ENCODE measurements at places on chromosomes 5 and 9.

DNA sequence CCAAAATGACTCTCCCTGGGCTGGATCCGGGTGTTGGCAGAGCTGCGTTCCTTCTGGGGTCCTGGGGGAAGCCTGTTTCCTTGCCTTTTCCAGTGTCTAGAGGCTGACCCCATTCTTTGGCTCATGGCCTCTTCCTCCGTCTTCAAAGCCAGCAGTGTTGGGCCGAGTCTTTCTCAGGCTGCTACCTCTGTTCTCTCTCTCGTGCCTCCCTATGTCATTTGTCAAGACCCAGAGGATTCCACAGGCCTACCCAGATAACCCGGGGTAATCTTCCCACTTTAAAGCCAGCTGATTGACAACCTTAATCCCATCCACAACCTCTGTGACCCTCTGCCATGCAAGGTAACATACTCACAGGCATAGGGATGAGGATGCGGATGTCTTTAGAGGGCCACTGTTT, 55.0 kb upstream of the KCNMB1 start:
- H3K4me1 ChIP-seq: no peaks in the 10 kb centered on the region
- no peak overlapping the region for H3K27ac ChIP-seq
- H3K27me3 ChIP-seq: no peaks in the 10 kb centered on the region
- DNase-seq: no peak
- H3K36me3 ChIP-seq: no peaks in the 10 kb centered on the region
- no peak overlapping the region for H3K4me3 ChIP-seq

DNA sequence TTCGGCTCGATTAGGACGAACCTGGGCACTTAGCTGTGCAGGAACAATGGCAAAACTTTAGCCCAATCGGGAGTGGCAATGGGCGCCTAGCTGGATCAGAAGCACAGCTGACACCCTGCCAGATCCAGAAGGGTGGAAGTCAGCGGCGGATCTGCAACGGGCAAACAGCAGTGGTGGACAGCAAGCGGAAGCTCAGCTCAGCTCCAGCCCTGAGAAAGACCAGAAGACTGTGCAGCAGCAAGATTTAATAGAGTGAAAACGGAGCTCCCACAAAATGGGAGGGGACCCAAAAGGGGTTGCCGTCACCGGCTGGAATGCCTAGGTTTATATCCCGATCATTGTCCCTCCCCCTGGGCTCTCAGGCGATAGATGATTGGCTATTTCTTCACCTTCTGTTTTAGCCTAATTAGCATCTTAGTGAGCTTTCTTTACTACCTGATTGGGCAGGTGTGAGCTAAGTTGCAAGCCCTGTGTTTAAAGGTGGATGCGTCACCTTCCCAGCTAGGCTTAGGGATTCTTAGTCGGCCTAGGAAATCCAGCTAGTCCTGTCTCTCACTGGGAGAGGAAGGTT, 1237.9 kb downstream of the CDH12 start:
- no peaks in the 10 kb centered on the region for H3K36me3 ChIP-seq
- H3K4me1 ChIP-seq: no peaks in the 10 kb centered on the region
- H3K4me3 ChIP-seq: no peak overlapping the region

DNA sequence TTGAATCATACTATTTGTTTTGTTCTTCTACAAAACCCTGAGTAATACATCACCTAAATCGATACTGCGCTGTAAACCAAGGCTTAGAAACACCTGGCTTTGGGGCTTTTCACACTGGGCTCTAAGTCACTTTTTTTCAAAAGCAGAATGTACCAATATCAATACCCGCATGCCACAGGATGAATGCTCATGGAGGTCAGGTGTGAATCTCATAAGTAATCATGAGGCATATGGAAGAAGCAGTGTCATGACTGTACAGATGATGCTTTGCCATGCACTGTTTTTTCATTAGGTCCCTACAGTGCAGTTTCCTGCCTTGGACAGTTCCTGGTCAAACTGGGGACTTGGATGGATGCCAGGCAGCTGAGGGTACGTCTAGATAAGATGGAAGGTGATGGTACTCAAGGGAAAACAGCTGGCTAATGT, 49.0 kb upstream of the ATG10 start:
- DNase-seq: no peak
- H3K27me3 ChIP-seq: no peaks in the 10 kb centered on the region
- H3K36me3 ChIP-seq: no peaks in the 10 kb centered on the region

DNA sequence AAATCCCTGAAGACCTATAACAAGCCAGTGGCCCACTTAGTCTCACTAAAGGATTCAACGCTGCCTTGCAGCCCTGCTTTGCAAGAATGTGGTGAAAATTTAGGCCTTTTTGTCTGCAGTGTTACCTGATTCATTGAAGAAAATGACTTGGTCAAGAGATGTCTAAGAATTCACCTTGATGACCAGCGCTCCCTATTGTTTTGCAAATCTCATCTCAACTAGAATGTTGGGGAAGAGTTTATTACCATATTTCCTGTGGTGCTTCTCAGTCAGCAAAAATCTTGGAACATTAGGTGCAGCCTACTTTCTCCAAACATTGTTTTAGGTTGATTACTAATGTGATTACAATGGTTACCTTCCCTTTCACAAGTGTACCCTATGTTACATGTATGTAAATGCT, 53.5 kb downstream of the PLK2 start:
- peak overlapping the region; percentile 87 for H3K27ac ChIP-seq
- H3K36me3 ChIP-seq: no peaks in the 10 kb centered on the region
- peaks cover 51% of the 10 kb centered on the region for H3K4me1 ChIP-seq
- H3K4me3 ChIP-seq: no peak overlapping the region
- H3K27me3 ChIP-seq: no peaks in the 10 kb centered on the region
- DNase-seq: no peak

DNA sequence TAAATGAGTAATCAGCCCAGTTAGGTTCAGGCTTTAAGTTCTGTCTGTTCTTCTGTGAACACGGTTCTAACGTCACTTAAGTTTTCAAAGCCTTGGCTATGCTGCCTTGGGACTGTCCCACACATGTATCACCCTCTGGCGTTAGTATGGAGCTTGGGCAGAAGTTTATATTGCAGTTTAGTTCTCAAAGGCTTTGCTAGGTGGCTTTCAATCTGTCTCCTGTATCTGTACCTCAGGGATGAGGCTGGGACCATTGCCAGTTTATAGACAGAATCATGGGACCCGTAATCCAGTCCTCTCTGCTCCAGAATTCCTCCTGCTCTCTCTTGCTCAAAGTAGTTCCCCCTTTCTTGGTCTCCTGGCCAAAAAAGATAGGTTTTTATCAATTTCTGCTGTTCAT, 12.1 kb downstream of the C9orf40 start:
- DNase-seq: no peak
- H3K27ac ChIP-seq: no peak overlapping the region
- H3K36me3 ChIP-seq: no peaks in the 10 kb centered on the region
- no peaks in the 10 kb centered on the region for H3K4me1 ChIP-seq
- H3K4me3 ChIP-seq: no peak overlapping the region

- peaks cover 13% of the 10 kb centered on the region for H3K36me3 ChIP-seq
- peaks cover 25% of the 10 kb centered on the region for H3K4me1 ChIP-seq
- H3K4me3 ChIP-seq: no peak overlapping the region
- no peaks in the 10 kb centered on the region for H3K27me3 ChIP-seq
Measured at GRCh38 chr5:151052836-151053235, 28.0 kb downstream of the TNIP1 start.

DNA sequence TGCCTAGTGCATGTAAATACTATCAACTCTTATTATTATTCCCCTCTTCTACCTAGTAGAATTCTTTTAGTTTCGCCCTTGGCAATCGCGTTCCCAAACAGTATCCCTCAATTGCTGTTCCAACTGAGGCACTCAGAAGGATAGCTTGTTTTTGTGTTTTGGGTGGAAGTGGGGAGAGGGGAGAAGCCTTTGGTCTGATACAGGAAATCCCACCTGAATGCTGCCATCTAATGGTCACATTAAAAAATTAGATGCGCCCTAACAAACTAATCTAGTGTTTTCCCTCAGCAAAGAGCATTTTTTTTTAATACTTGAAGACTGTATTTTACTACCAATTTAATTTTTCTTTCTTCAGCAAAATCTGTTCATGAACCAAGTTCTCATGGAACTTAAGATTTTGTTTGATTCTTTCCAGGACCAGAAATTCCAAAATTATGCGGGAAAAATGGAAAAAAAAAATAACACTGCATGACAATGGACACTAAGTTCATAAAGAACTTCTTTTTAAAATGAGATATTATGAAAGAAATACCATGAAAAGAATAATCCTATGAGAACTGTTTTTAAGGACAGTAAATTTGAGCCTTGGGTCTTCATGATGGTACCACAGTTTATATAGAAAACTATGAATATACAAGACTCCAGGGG, 22.2 kb upstream of the GLDC start:
- H3K27ac ChIP-seq: no peak overlapping the region
- DNase-seq: no peak
- H3K27me3 ChIP-seq: no peaks in the 10 kb centered on the region
- H3K4me3 ChIP-seq: no peak overlapping the region
- H3K36me3 ChIP-seq: no peaks in the 10 kb centered on the region
- peaks cover 15% of the 10 kb centered on the region for H3K4me1 ChIP-seq

GRCh38 chr9:79551994-79552393, 19.8 kb upstream of the TLE4 start:
- H3K27me3 ChIP-seq: no peaks in the 10 kb centered on the region
- no peak for DNase-seq
- H3K36me3 ChIP-seq: no peaks in the 10 kb centered on the region
- H3K27ac ChIP-seq: no peak overlapping the region
- no peaks in the 10 kb centered on the region for H3K4me1 ChIP-seq
- H3K4me3 ChIP-seq: no peak overlapping the region

GRCh38 chr9:111456529-111456928, 27.7 kb downstream of the ECPAS start:
- no peak for DNase-seq
- no peaks in the 10 kb centered on the region for H3K27me3 ChIP-seq
- no peak overlapping the region for H3K27ac ChIP-seq
- 0 out of 2 replicates have a peak, but pooled peaks cover 9% of the 10 kb centered on the region for H3K36me3 ChIP-seq

DNA sequence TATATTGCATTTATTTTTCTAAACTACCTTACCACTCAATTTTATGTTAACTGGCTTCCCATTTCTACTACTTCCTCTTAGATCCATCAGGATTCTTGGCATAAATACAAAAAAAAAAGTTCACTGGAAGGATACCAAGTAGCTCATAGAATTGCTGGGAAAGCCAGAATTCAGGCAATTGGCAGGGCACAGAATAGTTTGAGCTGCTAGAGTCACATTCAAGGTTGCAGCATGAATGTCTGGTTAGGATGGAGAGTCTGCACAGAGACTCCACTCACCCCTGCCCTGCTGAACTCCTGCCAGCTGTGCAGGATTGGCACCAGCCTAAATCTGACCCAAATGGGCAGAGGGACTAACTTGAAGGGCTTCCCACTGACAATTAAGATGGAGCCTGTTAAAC, 4.9 kb upstream of the AMACR start:
- no peak for DNase-seq
- H3K36me3 ChIP-seq: no peaks in the 10 kb centered on the region
- H3K27ac ChIP-seq: no peak overlapping the region
- no peak overlapping the region for H3K4me3 ChIP-seq

- H3K36me3 ChIP-seq: no peaks in the 10 kb centered on the region
- H3K4me1 ChIP-seq: no peaks in the 10 kb centered on the region
- DNase-seq: no peak
Measured at GRCh38 chr5:171801-172331, 19.4 kb upstream of the LRRC14B start.

- no peak overlapping the region for H3K27ac ChIP-seq
- H3K4me1 ChIP-seq: no peaks in the 10 kb centered on the region
- DNase-seq: no peak
- no peaks in the 10 kb centered on the region for H3K27me3 ChIP-seq
- no peaks in the 10 kb centered on the region for H3K36me3 ChIP-seq
Measured at GRCh38 chr5:118592229-118593002, 395.9 kb downstream of the DTWD2 start.

- H3K4me3 ChIP-seq: no peak overlapping the region
- H3K27me3 ChIP-seq: no peaks in the 10 kb centered on the region
- no peak overlapping the region for H3K27ac ChIP-seq
- 0 out of 2 replicates have a peak, but pooled peaks cover 7% of the 10 kb centered on the region for H3K4me1 ChIP-seq
- H3K36me3 ChIP-seq: no peaks in the 10 kb centered on the region
Measured at GRCh38 chr5:133848341-133848811, 120.0 kb downstream of the C5orf15 start.

DNA sequence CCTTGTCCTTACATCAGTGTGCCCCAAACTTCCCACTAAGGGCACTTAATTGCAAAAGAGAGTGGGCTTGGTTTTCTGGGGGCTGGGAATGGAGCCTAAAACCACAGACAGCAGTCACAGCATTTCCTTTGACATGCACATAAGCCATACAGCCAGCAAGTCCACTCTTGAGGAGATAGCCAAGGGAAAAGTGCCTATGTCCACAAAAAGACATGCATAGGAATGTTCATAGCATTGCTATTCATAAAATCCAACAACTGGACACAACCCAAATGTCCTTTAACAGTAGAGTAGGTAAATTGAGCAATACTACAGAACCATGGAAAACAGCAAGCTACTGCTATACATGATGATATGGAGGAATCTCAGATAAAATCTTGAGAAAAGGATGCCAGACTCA, 11.7 kb upstream of the FAT2 start:
- peaks cover 19% of the 10 kb centered on the region for H3K4me1 ChIP-seq
- H3K27me3 ChIP-seq: peaks cover 6% of the 10 kb centered on the region
- no peak overlapping the region for H3K27ac ChIP-seq

DNA sequence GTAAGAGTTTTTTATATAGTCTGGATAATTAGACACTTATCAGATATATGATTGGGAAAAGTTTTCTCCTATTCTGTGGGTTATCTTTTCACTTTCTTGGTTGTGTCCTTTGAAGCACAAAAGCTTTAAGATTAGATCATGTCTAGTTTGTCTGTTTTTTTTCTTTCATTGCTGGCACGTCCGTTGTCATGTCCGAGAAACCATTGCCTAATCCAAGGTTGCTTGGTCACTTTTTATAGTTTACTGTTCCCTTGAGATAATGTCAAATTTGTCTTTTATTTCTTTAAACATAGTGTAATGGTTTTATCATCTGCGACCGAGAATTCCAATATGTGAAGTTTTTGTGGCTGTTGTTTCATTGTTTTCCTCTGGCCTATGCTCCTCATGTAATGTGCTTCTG, 28.8 kb downstream of the GARNL3 start:
- no peaks in the 10 kb centered on the region for H3K27me3 ChIP-seq
- H3K36me3 ChIP-seq: no peaks in the 10 kb centered on the region
- DNase-seq: no peak

GRCh38 chr5:116145416-116145815, 60.6 kb downstream of the COMMD10 start:
- no peak overlapping the region for H3K4me3 ChIP-seq
- no peaks in the 10 kb centered on the region for H3K27me3 ChIP-seq
- H3K4me1 ChIP-seq: no peaks in the 10 kb centered on the region
- no peak for DNase-seq
- no peak overlapping the region for H3K27ac ChIP-seq
- no peaks in the 10 kb centered on the region for H3K36me3 ChIP-seq
